GM10248 (cell line): ENCODE measurements at places on chromosomes 12 and 14.

DNA sequence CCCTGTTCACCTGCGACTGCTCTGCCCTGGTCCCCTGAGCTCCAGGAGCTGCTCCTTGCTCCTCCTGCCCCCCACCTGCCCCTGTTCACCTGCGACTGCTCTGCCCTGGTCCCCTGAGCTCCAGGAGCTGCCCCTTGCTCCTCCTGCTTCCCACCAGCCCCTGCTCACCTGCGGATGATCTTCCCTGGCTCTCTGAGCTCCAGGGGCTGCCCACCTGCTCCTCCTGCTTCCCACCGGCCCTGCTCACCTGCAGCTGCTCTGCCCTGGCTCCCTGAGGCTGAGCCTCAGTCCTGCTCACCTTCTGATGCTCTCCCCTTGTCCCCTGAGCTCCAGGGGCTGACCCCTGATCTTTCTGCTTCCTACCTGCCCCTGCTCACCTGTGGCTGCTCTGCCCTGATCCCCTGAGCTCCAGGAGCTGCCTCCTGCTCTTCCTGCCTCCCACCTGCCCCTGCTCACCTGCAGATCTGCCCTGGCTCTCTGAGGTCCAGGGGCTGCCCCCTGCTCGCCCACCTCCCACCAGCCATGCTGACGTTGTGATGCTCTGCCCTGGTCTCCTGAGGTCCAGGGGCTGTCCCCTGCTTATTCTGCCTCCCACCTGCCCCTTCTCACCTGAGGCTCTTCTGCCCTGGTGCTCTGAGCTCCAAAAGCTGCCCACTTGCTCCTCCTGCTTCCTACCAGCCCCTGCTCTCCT is 219.2 kb downstream of the TMEM121 start:
- no peak for DNase-seq

DNA sequence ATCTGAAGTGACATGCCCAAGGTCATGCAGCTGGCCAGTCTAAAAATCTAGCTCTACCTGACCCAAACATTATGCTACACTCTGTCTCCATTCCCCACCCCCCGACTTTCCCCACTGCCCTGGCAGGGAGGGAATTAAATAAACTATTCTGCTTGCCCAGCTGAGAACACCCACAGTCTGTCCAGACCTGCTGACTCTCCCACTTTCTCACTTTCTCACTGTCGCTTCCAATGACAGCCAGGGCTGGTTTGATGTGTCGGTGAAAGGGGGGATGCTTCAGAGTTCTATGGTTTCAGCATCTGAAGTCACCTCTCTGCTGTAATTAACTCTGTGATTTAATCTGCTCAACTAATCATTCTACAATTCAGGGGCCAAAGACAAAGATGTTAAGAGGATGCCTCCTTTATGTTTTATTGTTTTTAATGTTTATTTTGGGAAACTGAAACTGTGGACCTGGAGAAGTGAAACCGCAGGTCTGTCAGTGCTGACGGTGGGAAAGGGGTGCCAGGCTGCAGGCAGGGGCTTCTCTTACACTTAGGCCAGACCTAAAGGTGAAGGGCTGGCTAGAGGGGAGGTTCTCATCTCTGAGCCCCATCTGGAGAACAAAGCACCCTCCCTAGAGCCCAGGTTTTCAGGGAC is 8.1 kb upstream of the MSI1 start:
- no peak for DNase-seq

- DNase-seq, result peak; percentile 59
Measured at GRCh38 chr12:50637870-50638481, 125.9 kb upstream of the ATF1 start.

DNA sequence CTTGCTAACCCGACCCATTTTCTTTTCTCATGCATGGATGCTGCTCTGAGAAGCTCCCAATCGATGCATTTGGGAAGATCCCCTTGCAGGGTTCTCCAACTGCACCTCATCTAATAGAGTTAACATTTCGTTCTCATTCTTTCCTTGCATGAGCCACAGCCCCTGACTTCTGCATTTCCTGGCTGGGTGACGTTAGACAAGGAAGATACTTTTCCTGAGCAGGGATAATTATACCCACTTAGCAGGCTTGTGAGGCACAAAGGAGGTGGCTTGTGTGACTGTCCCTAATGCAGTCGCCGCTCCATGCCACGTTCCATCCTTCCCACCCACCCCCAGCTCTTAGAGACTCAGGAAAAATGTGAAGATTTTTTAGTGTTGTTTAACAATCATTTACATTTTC is 195.1 kb downstream of the CHST11 start:
- no peak for DNase-seq

- DNase-seq, result no peak
Measured at GRCh38 chr14:36834293-36834692, 172.6 kb downstream of the PAX9 start.

DNA sequence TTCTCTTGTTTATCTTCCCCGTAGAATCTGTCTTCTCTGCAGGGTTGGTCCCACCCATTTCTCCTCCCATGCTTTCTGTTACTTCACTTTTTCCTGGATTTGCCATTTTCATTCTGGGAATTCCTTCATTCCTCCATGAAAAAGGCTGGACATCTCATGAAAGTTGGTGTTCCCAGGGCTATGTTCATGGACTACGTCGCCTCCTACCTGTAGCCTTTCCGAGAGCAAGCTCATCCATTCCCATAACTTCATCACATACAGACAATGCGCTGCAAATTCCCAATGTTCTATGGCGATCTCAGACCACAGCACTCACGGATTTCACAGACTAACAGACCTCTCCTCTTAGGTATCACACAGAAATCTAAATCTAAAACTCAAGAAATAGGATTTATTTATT is 217.1 kb downstream of the EXOC5 start:
- no peak for DNase-seq

DNA sequence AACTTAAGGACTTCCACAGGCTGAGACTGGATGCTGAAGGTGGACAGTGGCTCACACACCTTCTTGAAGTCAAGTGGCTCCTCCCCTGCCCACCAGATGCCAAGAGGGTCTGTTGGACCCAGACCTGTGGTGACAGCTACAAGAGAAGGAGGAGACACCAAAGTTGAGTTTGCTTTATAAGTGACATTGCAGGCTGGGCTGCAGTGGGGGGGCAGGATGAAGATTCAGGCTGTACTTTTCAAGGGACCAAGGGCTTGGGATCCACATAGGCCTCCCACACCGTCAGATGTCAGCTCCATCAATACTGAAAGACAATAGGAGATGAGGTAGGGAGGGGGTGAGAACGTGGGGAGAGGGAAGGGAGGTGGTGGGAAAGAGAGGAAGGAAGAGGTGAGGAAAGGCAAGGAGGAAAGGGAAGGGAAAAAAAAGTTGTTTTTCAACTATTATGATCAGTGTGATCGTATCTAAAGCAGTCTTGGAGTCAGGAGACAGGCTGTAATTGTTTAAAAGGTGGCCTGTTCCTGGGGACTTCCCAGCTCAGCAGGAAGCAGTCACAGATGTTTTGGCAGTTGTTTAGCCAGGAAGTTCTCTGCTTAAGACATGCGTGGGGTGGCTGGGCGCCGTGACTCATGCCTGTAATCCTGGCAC is 84.1 kb upstream of the RESF1 start:
- DNase-seq, result peak; percentile 72

DNA sequence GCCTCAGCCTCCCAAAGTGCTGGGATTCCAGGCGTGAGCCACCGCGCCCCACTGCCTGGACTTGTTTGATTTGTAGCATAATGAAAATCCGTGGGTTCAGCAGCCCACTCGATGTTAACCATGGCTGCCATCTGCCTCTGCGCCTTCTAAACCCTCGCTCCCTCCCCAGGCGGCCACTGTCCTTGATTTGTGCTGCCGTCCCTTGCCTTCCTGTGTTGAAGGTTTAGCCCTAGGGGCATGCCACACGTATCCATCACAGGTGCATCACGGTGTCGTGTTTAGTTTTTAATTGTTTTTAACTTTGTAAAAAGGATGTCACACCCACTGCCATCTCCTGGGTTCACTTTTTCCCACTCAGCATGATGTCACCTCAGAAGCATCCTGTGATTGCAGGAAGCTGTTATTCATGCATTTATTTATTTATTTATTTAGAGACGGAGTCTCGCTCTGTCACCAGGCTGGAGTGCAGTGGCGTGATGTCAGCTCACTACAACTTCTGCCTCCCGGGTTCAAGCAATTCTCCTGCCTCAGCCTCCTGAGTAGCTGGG is 24.5 kb upstream of the ULK1 start:
- DNase-seq, result no peak

GRCh38 chr14:23487216-23487615 is 17.7 kb downstream of the NGDN start:
- DNase-seq, result no peak

DNA sequence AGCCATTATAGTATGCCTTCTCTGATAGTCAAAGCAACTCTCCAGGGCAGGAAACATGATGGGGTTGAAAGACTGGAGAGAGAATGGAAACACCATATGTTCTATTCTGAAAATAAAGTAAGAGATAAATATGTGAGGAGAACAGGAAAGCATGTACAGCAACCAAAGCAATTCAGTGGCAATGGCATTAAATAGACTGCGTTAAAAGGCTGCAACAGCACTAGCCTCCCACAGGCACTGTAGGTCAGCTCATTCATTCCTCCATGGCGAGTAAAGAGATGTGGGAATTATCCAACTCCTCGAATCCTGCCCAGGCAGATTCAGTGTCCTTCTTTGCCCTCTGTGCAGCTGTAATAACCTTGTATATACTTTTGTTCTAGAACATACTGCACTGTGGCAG is 43.8 kb downstream of the ANO6 start:
- DNase-seq, result no peak

GRCh38 chr14:57066887-57067513 is 201.7 kb downstream of the EXOC5 start:
- peak; percentile 37 for DNase-seq

- DNase-seq, result no peak
Measured at GRCh38 chr12:11973396-11973795, 97.3 kb upstream of the BCL2L14 start.

DNA sequence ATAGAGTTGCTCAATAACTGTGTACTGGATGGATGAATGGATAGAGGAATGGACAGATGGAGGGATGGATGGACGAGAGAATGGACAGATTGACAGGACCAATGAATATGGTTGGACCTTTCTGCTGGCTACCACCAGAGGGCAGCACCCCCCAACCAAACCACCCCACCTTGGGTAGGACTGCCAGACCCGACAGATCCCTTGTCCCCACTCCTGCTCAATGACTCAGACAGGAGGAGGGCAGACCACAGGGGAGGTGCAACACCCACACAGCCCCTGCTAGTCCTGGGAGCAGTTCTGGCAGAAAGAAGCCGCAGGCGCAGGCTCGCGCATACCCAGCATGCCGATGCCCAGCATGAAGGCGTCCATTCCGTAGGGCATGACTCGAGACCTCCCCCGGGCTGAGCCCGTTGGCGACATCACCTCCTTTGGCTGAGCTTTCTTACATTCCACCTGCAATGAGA is 12.4 kb downstream of the MSI1 start:
- DNase-seq, result peak; percentile 81

DNA sequence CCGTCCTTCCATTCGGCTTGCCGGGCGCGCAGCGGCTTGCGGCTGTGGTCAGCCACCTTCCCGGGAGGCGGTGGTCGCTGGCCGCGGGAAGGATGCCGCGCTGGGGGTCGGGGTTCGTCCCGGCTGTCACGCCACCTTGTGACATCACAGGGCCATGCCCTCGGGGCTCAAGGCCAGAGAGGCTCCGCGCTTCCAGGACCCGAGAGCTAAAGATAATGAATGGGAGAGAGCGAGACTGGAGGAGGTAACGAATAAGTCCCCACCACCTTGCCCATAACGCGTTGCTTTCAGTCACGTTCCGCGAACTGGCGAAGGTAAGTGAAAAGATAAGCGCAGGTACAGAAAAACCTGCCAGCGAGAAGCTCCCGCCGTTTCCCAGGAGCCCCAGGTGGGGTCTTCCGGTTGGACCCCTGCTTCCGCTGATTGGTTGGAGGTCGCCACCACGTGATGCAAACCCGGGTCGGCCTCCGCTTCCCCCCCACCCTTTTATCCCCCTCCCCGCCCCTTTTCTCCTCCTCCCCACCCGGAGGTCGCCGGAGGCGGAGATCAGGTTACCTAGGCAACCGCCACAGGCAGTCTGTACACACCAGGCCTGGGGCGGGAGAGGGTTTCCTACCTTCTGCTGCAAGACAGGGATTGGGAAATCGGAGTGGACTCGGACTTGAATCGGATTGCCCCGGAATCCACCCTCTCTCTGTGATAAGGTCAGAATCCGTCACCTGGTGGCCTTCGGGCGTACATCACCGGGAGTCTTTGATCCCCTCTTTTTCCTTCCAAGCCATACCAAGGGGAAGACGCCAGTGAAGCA is at the start of gene LRRC9:
TSS of gene LRRC9 (plus strand) at position 575 of the 808 bp plus-strand sequence.
- DNase-seq, result peak; percentile 17

GRCh38 chr12:113071135-113072112 is 14.9 kb downstream of the DTX1 start:
- DNase-seq, result no peak

GRCh38 chr12:127963933-127964332 is 303.0 kb upstream of the TMEM132C start:
- no peak for DNase-seq

- no peak for DNase-seq
Measured at GRCh38 chr12:106794369-106794768, 19.9 kb downstream of the RIC8B start.

GRCh38 chr12:77782034-77782433 is 48.7 kb upstream of the NAV3 start:
- DNase-seq, result no peak

DNA sequence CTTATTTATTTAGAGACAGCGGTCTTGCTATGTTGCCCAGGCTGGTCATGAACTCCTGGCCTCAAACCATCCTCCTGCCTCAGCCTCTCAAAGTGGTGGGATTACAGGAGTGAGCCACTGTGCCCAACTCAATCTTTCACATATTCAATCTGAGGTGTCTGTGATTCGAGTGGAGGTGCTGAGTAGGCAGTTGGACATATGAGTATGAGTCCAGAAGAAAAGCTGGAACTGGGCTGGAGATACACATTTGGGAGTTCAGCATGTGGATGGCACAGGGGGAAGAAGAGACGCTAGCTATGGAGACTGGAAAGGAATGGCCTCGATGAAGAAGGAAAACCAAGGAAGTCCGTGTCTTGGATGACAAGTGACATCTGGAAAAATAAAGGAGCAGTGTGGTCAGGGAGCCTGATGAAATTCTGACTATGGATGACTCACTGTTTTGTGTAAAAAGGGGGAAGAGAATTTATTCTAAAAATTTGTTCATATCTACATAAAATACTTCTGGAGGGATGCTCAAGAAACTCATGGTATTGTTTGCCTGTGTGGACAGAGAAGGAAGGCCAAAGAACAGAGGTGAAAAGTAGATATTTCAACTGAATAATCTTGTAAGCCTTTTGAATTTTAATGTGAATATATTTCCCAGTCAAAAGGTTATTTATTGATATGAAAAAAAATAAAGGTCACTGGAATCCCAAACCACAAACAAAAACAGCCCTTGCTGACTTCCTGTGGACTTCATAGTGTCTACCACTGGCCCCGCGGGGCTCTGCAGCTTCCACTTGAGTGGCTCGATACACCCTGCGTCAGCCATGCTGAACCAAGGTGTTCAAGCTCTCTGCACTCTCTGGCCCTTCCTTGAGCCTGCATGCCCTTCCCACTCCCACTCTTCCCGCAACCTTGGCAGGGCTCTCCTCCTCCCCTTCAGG is 8.9 kb upstream of the LTA4H start:
- DNase-seq, result no peak
